GM06990 (cell line): ENCODE measurements at places on chromosomes 5 and 9.
A peak's percentile ranks its signal among the peaks of the same experiment; 100 is the strongest.

GRCh38 chr5:175842951-175843793, 28.2 kb upstream of the CPLX2 start:
- DNase-seq, result no peak

DNA sequence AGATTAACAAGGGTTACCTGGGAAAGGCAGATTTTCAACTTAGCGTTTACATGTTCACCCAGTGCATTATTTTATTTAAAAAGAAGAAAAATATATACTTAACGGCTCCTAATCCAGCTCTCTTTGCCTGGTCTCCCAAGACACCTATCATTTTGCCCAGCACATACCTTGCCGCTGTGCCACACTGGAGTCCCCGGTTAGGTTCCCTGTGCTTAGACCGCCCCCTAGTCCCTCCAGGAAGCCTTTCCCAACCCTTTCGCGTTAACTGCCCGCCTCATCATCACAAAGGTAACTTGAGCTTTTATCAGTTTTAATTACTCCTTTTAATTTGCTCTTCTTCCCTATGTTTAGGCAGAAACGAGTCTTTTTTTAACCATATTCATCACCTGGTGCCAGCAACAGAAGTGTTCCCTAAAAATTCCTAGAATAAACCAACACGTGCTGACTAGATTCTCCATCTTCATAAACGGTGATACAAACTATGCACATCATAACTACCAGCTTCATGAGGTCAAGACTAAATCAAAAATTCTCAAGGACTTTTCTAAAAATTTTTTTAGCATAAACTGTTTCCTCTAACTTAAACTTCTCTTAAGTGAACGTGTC, 19.7 kb downstream of the DNAJA1 start:
- no peak for DNase-seq

GRCh38 chr5:7474821-7475403, 79.0 kb downstream of the ADCY2 start:
- no peak for DNase-seq

DNA sequence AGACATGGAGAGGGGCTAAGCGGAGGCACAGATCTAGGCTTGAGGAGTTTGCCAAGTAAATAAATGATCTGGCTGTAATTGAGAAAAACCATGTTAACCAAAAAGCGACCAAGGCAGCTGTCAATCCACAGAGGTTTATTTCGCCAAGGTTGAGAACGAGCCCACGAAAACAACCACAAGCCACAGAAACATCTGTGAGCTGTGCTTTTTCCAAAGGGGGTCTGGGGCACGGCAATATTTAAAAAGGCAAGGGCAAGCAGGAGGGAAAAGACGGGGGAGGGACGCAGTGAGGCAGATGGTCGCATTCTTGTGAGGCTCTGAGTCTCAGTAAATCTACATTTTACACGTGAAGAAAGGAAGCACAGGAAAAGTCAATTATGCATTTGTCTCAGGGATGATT, 25.4 kb downstream of the CCT5 start:
- DNase-seq, result no peak

- peak; percentile 32 for DNase-seq
Measured at GRCh38 chr9:20980832-20981455, 50.5 kb downstream of the HACD4 start.

DNA sequence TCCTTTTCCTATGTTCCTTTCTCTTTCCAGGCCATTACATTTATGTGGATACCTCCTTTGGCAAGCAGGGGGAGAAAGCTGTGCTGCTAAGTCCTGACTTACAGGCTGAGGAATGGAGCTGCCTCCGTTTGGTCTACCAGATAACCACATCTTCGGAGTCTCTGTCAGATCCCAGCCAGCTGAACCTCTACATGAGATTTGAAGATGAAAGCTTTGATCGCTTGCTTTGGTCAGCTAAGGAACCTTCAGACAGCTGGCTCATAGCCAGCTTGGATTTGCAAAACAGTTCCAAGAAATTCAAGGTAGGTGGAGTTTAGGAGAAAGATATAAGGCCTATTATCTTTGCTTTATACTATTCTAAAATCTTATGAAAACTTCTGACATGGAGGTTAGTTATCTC, 64.5 kb downstream of the MAMDC2 start:
- DNase-seq, result no peak

DNA sequence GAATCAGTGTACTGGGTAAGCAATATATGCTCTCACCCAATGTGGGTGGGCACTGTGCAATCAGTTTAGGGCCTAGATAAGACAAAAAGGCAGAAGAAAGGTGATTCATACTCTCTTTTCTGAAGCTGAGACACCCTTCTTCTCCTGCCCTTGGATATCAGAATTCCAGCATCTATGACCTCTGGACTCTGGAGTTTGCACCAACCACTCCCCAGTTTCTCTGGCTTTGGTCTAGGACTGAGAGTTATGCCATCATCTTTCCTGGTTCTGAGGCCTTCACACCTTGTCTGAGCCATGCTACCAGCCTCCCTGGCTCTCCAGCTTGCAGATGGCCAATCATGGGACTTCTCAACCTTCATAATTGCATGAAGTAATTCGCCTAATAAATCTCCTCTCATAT, 724.6 kb upstream of the TYRP1 start:
- no peak for DNase-seq

GRCh38 chr5:141715346-141715905, 33.4 kb upstream of the ARAP3 start:
- DNase-seq, result no peak

DNA sequence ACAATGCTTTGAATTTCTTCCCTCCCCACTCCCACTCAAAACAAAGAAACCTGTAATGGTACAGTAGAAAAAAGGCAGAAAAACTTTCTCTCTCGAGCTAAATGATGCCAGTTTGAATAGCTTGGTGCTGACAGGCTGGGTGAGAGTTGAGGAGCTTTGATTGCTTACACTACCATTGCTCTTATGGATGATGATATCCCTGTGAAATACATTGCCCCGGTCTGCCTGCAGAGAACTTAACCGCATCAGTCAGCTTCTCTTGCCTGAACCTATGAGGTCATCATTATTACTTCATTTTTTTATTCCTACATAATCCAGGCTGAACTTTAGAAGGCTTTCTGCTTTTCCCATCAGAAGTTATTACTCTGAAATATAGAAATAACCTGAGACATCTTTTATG, 69.3 kb downstream of the ISL1 start:
- no peak for DNase-seq

DNA sequence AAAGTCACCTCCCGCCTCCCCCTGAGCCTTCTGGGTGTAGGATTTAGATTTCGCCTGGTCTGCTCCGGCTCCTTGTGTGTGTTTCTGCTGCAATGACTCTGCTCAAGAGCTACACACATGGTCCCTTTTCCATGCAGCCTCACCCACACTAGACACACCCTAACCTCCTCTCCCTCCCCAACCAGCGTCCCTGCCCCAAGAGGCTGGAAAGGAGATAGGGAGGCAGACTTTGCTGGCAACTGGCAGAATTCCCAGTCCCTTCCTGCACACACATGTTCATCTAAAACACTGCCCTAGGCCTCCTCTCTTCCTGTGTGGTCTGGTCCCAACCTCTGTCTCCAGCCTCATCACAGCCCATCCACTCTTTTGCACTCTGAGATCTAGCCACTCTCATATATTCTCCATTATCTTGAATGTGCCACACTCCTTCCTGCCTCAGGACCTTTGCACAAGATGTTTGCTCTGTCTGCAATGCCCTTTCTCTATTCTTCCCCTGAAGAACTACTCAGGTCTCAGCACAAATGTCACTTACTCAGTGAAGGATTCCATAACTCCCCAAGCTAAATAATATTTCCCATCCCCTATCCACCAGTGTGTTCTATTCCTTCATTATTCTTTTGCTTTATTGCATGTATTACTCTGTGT, 253.8 kb downstream of the CDK5RAP2 start:
- DNase-seq, result no peak

- DNase-seq, result no peak
Measured at GRCh38 chr5:29894668-29895067, 1298.8 kb upstream of the CDH6 start.

DNA sequence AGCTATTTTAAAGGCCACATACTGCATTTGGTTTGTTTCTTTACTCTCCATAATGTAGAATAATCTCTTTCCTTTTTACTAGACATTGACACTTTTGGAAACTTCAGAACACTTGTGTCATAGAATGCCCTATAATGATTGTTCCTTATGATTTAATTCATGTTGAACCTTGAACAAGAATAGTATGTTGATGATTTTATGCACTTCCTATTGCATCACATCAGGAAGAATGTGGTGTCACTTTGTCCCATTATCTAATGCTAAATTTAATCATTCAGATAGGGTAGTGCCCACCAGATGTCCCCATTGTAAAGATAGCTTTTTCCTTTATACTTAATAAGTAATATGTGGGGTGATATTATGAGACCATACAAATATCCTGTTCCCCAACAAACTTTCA, 19.4 kb upstream of the DEPDC1B start:
- no peak for DNase-seq

- DNase-seq, result peak; percentile 50
Measured at GRCh38 chr5:50853151-50853550, 186.7 kb downstream of the PARP8 start.

GRCh38 chr5:168186289-168187074, 105.0 kb upstream of the WWC1 start:
- no peak for DNase-seq

GRCh38 chr9:97855899-97856298, 2.9 kb downstream of the FOXE1 start:
- no peak for DNase-seq
